Naive thymus-derived CD4-positive, alpha-beta T cell (primary cell): ENCODE measurements at places on chromosomes 3 and 15. TPM values are rescaled to one million over a fixed set of nuclear protein-coding genes. Genes with fewer than 3 reads are reported as not detected.

- no peak for DNase-seq
Measured at GRCh38 chr15:72203507-72203837, 5.9 kb upstream of the GRAMD2A start.

DNA sequence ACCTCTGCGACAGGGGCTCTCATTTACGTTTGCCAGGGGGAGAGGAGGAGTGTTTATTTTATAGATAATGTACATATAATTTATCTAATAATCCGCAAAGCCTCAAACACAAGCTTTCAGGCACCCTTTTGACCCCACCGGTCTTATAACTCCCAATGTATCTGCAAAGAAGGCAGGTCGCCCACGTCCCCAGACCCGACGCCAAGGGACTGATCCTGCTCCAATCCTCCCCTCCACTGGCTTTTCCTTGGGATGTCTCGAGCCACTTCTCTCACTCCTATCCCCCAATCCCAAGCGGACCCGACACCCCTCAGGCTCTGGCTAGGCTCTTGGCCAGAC, 452 bp downstream of the DCP1A start:
- no peak for DNase-seq

Gene SAMMSON
- not detected for total RNA-seq

Gene SPINT1
- 1.00 TPM for total RNA-seq

Gene WDR49
- 2.4 TPM for total RNA-seq

Gene TTLL13
- 0.42 TPM for total RNA-seq

Gene SERPINI2
- not detected in 2 replicates for total RNA-seq
